ENCODE measurements at places on chromosomes 4 and X.

DNA sequence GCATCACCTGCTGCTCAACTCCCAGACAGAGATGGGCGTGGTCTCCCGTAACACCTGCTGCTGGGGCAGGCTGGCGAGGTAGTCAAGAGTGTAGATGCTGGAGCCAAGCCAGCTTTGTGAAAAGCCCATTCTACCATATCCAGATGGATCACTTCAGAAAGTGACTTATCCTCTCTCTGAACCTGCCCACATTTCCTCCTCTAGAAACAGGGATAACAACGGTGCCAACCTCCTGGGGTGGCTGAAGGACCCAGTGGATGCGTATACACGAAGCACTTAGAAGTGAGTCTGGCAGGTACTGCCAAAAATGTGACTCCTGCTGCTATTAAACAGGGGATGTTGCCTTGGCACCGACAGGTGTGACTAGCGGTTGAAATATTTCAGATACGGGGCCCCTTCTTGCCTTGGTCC, 95.8 kb downstream of the SORBS2 start:
- DNase-seq = no peak

DNA sequence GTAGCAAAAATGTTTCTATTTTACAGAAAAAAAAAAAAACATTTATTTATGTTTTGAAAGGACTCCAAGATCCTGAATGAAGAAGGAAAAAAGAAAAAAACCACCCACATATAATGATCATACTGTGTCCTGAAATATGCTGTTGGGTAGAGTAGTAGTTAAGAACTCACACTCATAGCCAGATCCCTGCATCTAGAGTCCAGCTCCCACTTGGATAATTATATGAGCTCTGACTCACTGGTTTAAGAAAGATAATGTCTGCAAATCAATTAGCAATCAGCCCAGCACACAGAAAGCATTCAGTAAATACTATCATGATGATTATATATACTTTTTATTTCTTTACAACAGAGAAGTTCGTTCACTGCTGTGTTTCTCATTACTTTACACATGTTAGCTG, 46.7 kb upstream of the MXRA5 start:
- DNase-seq = no peak

DNA sequence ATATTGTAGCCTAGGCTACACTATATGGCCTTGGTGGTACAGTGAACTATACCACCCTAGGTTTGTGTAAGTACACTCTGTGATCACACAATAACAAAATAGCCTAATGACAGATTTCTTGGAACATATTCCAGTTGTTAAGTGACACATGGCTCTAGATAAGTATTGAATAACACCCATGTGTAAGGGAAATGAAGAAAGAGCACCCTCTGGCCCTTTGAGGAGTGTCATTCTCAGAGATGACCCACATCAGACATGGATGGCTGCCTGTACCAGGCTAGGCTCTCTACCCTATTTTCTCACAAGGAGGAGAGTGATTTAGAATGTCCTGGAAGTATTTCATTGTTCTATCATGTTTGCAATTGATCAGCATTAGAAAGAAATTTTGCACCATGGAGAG, 61.7 kb downstream of the HAND2 start:
- no peak for DNase-seq

- no peak for DNase-seq
These were observed 28.1 kb downstream of the KLHL8 start for GRCh38 chr4:87192145-87192919.

- DNase-seq = no peak
These were observed 455.6 kb downstream of the TMA16 start for GRCh38 chr4:163949976-163950601.

GRCh38 chrX:117120700-117121099, 657.9 kb upstream of the CT83 start:
- DNase-seq = no peak

- DNase-seq = no peak
These were observed 536.8 kb upstream of the FTHL17 start for GRCh38 chrX:31608638-31609037.

GRCh38 chrX:79182071-79182470, 37.6 kb downstream of the GPR174 start:
- DNase-seq = no peak

- no peak for DNase-seq
These were observed 1294.9 kb downstream of the ADGRL3 start for GRCh38 chr4:62495032-62495431.

DNA sequence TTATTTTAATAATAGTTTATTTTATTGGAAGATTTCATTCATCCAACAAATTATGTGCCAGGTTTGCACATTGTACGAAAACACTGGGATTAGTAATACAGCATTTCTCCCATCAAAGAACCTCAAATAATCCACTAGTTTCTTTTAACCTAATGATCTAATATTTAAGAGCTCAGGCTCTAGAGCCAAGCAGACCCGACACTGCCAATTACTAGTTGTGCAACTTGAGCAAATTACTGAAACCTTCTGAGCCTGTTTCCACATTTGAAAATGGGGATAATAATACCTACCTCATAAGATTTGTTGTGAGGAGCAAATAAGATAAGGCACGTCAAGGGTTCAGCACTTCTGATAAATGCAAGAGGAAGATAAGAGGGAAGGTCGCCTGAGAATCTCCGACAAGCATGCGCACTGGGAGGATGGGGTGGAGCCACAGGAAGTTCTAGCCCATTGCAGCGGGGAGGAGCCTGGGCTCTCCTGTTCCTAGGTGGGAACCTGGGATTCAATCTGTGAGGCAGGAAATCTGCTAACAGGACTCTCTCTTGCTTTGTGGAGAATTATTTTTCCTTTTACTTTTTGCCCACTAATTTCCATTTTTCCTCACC, 141.5 kb upstream of the SMAD1 start:
- no peak for DNase-seq

- no peak for DNase-seq
These were observed 465 bp downstream of the HAUS7 start for GRCh38 chrX:153469811-153470410.

DNA sequence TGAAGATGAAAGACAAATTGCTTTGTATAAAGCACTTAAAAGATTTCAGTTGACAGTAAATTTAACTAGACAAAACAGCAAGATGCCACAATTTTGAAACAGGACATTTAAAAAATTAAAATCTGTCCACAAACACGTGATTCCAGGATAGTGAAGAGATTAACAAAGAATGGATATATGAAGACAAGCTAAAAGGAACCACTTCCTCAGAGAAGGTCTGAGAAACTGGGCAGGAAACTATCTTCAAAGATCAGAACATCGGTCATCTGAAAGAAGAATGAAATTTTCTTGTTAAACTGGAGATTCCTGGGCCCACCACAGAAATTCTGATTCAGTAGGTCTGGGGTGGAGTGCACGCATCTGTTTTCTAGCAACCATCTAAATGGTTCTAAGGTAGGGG, 1.4 kb downstream of the RWDD4 start:
- DNase-seq = no peak
